ENCODE measurements at places on chromosomes 11 and 22.

DNA sequence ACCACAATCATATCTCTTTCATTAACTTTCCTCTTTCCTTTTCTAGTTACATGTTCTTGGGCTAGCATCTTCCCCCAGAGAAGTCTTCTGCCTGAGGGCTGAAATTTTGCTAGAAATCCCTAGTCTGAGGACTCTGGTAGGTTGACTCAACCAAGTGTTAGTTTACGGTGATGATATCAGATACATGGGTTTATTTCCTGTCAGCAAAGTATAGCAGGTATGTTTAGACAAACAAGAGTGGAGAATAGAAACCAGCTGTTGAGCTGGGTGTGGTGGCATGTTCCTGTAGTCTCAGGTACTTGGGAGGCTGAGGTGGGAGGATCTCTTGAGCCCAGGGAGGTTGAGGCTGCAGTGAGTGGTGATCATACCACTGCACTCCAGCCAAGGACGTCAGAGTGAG is 11.2 kb downstream of the FOLR1 start:
- no peak for DNase-seq

DNA sequence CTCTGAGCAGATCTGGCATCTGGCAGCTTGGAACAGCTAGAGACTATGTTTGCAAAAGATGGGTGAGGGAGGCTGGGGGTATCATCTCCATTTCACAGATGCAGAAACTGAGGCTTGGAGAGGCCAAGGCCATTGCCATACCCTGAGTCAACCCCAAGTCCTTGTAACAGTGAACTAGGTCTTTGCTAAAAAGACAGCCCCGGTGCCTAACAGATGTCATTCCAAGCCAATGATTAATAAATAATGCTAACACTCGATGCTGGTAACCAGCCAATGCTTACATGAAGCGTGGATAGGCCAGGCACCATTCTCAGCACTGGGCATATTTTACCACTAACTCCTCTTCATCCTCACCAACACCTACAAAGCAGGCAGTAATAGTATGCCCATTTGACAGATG is 164.0 kb downstream of the MN1 start:
- DNase-seq = no peak

GRCh38 chr11:1879941-1880720 is 11.6 kb downstream of the PRR33 start:
- no peak for DNase-seq

DNA sequence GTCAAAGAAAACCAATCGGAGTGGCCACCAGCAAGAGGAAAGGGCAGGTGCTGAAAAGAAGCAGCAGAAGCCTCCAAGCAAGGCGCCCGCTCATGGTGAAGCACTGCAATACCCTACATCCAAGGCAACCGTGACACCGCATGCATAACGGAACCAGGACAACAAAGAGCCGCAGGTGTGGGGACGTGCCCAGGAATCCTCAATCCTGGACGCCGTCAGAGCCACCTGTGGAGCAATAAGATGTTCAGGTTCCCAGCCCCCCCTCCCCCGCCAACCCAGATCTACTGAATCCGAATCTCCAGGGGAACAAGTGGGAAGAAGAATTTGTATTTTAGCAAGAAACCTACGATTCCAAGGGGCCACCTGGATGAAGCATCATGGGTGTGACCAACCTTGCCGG is 70.8 kb downstream of the SHANK2 start:
- DNase-seq = no peak

GRCh38 chr22:48118654-48119053 is 1356.2 kb downstream of the TBC1D22A start:
- DNase-seq = no peak

DNA sequence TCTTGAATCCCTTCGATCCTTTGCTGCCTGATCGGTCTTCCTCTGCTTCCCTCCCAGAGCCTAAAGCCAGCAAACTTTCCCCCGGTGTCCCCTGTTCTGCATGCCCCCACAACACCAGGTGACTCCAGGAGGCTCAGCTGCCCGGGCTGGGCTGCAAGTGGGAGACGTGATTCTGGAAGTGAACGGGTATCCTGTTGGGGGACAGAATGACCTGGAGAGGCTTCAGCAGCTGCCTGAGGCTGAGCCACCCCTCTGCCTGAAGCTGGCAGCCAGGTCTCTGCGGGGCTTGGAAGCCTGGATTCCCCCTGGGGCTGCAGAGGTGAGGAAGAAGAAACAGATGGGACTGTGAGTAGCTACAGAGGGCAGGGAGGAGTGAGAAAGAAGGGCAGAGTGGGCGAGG is 3.6 kb downstream of the NHERF4 start:
- DNase-seq = no peak

- DNase-seq = no peak
These were observed 409.6 kb downstream of the GUCY1A2 start for GRCh38 chr11:106608677-106609076.

GRCh38 chr22:37710675-37711074 is 13.8 kb downstream of the TRIOBP start:
- no peak for DNase-seq

DNA sequence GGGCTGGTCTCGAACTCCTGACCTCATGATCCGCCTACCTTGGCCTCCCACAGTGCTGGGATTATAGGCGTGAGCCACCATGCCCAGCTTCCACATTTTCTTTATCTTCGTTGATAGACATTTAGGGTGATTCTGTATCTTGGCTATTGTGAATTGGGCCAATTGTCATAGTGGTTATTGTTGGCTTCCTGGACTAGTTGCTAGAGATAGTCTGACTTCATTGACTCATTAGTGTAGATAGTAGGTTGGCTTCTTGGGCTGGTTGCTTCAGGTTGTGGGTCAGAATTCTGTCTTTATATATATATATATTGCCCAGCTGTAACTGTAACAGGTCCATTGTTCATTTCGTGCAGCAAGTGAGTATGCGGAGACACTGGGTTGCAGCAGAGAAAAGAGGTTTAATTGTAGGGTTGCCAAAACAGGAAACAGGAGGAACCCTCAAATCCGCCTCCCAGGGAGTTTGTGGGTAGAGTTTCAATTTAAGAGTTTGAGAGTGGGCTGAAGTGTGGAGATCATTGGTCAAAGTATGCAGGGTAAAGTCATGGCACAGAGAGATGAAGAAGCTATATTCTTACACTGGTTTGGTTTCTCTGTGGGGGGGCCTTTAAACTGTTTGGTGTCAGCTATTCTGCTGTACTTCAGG is 22.0 kb downstream of the ATG13 start:
- DNase-seq = no peak

- peak; percentile 82 for DNase-seq
These were observed 30.0 kb downstream of the MAPK1 start for GRCh38 chr22:21837248-21837979.

Data from A172 (cell line).